ENCODE measurements at places on chromosomes 2 and 18.

- DNase-seq, result no peak
These were observed 91.5 kb downstream of the MREG start for GRCh38 chr2:215921895-215922294.

GRCh38 chr2:223104336-223105132 lies 52.5 kb downstream of the KCNE4 start:
- no peak for DNase-seq

DNA sequence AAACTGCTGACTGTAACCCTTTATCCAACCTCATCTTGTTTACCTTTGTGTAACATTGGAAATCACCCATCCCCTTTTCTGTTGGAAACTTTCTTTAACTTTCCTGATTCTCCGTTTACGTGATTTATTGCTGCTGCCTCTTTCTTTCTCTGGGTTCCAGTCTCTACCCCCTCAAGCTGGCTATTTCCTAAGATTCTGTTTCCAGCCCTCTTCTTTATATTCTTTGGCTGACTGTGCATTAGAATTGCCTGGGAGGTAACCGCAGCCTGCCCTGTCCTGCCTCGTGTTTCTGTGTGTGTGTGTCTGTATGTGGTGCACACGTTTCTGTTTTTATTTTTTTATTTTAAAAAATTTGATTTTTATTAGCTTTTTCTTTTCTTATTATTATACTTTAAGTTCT lies 229.2 kb downstream of the PLCL1 start:
- no peak for DNase-seq

DNA sequence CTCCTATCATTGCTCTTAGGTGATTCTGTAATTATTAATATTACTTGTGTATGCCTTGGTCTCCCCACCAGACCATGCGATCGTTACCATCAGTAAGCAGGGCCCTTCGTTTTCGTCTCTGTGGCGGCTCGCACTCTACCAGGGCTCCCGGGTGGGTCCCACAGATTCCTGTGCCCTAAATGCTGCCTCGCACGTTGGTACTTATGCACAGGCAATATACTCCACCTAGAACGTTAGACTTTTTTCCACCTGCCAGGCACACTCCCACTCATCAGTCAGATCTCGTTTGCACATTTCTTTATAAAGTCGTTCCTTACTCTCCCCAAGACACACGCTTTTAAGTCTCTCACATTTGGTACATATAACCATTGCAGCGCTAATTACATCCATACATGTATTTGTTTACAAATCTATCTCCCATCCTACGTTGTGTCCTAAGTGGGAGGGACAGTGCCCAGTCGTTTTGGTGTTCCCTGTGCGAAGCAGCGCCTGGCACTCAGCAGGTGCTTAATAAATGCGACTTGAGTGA lies 901 bp downstream of the FEZ2 start:
- no peak for DNase-seq

DNA sequence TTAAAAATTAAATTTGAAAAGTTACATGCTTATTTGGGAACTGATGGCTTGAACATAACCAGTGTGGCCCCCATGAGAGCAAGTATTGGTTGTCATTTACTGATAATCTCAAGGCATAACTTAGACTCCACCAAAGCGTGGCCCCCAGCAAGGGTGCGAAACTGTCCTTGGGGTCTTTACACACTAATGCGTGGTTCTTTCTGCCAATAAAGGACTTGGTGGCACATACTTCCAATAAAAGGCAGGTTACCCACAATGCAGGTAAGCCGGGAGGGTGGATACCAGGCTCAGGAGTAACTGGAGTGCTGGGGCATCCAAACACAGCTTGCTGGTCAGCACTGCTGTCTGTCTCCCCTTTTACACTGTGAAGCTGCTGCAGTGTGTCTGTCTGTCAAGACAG lies 278.2 kb upstream of the NCKAP5 start:
- DNase-seq, result no peak

GRCh38 chr2:3667151-3667631 lies 9.2 kb downstream of the ALLC start:
- DNase-seq, result no peak

- DNase-seq, result no peak
These were observed 1452.1 kb downstream of the SUCLG1 start for GRCh38 chr2:83006961-83007360.

GRCh38 chr2:216073773-216074172 lies 7.8 kb downstream of the PECR start:
- DNase-seq, result no peak

DNA sequence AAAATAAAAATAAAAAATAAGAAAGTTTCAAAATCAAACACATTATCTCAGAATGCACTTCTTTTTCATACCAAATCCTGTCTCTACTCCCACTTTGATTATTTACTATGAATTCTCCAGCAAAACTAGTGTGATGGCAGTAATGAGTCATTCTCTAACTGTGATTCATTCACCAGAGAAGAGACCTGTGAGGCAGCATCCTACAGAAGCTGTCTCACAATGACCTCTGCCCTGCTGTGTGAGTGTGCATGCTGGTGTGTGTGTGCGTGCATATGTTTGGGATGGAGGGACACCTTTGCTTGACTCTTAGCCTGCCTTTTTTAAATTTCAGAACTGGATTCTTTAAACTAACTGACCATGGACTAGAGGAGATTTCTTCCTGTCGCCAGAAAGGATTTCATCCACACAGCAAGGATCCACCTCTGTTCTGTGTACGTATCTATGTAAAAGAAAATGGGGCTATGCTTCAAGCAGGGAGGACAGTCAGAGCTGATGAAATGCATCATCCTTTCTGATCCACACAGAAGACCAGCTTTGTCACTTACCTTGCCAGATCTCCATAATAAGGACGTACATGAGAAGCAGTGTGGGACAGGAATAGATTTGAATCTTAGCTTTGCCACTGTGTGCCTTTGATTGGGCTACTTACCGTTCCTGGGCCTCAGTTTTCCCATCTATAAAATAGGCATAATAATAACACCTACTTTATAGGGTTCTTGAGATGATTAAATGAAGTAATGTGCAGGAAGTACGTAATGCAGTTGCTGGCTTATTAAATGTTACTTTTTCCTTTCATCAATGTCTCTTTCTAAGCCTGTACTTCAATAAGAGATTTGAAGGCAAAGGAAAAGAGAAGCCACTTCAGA lies 31.2 kb downstream of the STAMBP start:
- DNase-seq, result peak; percentile 7

- no peak for DNase-seq
These were observed 312.2 kb upstream of the RAB12 start for GRCh38 chr18:8296886-8297616.

DNA sequence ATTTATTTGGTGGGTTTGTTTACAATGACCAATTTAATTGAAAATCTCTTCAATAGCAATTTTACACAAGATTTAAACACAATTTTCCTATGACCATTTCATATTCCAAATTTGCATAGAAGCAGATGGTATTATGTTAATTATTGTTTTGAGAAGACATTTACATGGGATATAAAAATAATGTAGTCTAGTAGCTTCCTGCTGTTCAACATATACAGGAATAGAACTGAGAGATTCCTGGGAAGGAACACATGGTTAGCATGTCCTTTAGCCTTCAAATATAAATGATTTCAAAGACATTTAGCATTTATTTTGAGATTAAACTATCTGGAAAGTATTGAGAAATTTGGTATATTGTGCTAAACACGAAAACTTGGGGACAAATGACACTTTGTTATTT lies 129.6 kb downstream of the KCNE4 start:
- no peak for DNase-seq

GRCh38 chr2:51510303-51510702 lies 478.4 kb upstream of the NRXN1 start:
- DNase-seq, result no peak

DNA sequence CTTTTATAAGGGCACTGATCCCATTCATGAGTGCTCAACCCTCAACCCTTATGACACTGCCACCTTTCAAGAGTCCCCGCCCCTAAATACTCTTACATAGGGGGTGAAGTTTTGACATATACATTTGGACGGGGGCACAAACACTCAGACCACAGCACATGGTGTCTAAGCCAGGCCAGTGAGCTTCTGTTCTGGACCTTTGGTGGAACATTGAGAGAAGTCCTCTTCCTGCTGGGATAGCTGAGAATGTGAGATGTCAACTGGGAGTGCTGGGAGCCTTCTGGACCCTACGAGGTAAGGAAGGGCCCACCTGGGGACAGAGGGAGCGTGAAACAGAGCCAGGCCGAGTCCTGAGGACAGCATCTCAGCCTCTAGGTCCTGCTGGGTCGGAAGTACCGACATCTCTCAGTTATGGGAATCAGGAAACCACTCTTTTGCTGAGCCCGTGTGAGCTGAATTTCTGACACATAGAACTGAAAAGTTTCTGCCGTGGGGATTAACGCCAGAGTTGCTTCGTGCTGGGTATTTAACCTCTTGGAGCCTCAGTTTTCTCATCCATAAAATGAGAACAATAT lies 114.9 kb downstream of the PDCL3 start:
- DNase-seq, result no peak

DNA sequence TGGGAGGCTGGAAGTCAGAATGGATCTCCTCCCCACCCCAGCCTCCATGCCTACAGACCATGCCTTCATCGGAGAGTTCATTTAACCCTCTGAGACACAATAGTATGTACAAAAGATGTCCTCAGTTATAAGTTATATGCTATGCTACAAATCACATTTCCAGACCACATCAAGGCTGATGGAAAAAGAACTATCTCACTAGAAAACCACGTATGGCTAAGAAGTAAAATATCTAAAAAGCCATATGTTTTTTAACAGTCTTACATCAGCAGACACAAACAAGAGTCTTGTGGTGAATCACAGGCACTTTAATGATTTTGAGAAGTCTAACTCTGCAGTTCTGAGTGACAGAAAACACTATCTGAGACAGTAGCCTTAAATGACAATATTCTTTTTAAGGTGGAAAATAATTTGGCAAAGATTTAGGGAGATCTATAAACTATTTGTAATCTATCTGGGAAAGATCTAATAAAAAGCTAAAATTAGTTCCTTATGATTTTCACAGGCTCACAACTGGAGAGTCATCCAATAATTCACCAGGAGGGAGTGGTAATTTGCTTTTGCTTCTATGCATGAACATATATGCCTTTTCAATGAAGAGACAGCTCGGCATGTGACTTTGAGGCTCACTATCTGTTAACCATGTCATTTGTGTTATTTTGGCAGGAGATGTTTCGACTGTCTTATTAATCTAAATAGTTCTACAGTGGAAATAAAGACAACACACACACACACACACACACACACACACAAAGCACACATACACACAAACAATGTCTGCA lies 197.5 kb downstream of the IRS1 start:
- DNase-seq, result no peak

DNA sequence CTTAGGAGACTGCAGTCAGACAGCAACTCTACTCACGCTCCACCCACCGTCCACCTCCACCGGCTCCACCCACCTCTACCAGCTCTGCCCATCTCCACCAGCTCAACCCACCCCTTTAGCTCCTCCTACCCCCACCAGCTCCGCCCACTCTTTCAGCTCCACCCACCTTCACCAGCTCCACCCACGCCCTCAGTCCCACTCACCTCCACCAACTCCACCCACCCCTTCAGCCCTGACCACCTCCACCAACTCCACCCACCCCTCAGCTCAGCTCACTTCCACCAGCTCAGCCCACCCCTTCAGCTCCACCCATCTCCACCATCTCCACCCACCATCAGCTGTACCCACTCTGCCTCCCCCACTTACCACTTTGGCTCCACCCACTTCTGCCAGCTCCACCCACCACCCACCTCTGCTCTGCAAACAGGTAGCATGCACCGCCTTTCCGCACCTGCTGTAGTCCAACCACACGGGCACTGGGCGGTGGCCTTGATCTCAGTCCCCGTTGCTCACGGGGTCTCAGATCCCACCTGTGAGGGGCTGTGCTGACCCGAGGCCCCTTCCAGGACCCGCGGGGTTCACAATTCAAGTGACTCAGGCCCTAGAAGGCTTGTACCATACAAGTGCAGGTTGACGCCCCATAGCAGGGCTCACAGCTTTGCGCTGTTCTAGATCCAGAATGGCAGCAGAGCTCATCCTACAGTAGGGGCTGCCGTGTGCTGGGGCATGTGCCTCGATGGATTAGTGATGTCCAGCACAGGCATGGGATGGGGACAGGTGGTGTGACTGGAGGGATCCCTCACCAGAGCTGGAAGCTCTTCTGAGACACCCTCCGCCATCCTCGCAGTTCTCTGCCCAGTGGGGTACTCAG lies 77.2 kb upstream of the OTOS start:
- DNase-seq, result no peak

DNA sequence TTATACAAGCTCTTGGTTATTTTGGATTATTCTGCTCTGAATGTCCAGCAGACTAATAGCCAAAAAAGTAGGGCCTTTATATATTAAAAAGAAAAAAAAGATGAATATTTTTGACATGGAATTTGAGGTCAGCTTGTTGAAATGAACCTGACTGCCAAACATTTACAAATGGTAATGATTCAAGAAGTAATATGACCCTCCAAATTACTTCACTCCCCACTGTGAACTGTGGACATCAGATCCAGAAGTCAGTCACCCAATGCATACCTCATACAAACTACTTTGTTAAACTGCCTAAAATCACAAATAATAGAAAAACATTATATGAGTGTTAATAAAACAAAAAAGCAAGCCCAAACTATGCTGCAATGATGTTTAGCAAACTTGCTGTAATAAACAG lies 10.0 kb downstream of the EPG5 start:
- DNase-seq, result no peak

GRCh38 chr2:234401426-234401825 lies 95.5 kb downstream of the ARL4C start:
- DNase-seq, result no peak

- peak; percentile 40 for DNase-seq
These were observed 2.5 kb upstream of the MREG start for GRCh38 chr2:216015722-216016464.

DNA sequence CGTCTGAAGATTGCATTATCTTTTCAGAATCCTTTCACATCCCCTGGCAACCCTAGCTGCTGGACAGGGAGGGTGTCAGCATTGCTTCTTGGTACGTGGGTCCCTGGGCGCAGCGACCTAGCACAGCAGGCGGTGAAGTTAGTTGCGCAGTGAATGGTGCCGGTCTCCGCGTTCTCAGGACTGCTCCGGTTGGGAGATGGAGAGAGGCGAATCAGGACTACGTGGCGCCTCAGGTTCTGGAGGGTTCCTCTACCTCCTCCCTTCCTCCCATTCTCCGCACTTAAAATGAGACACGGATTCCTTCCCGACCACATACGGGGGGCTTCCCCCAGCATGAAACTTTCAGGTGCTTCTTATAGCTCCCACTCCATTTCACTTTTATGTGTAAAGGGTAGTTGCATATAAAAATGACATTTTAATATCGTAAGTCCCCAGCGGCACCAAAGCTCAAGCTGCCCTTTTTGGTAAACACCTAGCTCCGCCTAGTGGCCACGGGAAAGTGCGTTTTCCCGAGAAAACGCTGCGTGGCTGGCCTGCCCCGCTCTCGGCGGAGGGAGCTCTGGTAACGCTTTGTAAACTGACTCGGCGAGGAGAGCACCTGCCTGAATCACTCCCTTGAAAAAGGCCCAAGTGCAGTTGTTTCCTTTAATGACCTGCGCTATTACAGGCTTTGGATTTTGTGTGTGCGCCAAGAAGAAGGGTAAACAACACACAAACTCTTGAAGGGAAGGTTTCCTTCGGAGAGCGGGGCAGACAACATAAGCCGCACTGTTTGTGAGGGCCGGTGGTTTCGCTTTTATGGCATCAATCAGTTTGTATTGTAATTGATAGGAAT lies 32.9 kb upstream of the INHBB start:
- peak; percentile 72 for DNase-seq

All from activated CD4-positive, alpha-beta T cell treated with anti-CD3 and anti-CD28 coated beads, Interleukin-2, amount 50 U/mL, for 24 hours (primary cell).